Karpas-422 (cell line): ENCODE measurements at places on chromosomes 4 and X. TPM values are rescaled to one million over a fixed set of nuclear protein-coding genes. Genes with fewer than 3 reads are reported as not detected.

DNA sequence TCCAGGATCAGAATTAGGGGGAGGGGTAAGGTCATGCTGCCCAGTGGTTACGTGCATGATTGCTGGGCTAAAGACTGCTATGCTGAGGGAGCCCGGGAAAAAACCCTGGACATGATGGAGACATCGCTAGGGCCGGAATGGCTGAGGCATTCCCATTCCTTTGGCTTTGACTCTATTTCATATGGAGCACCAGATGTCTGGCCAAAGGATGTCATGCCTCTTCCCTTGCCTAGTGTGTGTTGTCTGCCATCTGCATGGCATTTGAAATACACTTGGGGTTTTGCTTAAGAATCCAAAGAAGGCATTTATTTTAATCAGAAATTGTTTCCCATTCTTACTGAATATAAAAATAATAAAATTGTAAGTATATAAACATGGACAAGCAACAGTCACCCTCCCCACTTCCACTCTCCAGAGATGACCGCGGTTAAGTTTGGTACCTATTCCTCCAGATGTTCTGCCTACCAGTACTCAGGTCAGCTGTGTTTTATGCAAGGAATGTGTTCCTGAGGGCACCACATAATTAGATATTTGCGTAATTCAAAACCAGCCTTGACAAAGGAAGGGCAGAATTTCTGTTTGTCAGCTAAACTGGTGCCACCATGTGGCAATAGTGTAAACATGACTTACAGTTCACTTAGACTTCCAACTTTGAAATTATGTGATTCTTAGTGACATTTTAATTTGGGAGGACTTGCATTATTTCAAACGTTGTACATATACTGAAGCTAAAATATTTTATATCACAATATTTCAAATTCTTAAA lies 105.9 kb downstream of the CT47B1 start:
- peak; percentile 66 for DNase-seq

- DNase-seq = no peak
These were observed 22.5 kb downstream of the HNRNPH2 start for GRCh38 chrX:101430457-101431078.

- DNase-seq = no peak
These were observed 43.9 kb upstream of the SFRP2 start for GRCh38 chr4:153832720-153833287.

- DNase-seq = no peak
These were observed 19.4 kb downstream of the THOC2 start for GRCh38 chrX:123713434-123713833.

GRCh38 chr4:118850488-118851173 lies 14.7 kb upstream of the SEC24D start:
- peak; percentile 75 for DNase-seq

DNA sequence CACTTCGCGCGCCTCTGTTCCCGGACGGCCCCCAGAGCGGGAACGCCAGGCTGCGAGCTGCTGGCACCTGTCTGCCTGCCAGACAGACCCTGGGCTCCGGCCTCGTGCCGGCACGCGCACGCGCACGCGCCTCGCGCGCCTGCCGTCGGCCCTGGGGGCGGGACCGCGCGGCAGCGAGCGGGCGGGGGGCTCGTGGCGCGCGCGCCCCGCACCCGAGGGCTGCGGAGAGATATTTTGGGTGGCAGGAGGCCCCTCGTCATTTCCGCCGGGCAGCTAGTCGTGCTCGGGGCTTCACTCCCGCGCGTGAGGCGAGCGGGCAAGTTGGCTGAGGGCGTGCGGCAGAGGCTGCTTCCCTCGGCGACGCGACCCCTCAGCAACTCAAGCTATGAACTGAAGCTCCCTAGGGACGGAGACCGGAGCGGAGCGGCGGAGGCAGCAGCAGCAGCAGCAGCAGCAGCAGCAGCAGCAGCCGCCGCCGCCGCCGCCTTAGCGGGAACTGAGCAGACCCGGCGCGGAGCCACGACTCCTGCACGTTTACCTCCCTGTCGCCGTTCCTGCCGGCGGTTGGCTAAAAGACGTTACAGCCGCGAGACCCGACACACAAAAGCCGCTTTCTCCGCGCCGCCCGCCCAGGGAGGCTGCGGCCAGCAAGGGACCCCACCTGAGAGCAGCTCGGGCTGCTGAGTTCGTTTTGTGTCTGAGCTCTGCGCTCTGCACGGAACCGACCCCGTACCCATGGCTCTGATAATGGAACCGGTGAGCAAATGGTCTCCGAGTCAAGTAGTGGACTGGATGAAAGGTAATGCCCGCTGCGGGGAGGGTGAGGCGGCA lies at the start of gene CNKSR2:
TSS of gene CNKSR2 (plus strand) at position 256 of the 831 bp plus-strand sequence. CDS start at position 736, 480 bp downstream.
- DNase-seq = no peak

DNA sequence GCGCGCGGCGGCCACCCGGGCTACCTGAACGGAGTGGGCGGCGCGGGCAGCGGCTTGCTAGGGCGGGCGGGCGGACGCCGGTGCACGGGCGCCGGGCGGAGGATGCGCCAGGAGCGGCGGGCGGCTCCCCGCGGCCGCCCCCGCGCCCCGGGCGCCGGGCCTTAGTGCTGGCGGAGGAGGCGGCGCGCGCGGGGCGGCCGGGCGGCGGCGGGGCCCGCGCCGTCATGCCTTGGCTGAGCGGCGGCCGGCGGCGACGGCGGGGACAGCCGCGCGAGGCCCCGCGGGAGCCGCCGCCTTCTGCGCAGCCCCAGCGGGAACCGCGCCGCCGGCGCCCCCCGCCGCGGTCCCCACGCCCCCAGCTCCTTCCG lies 48.2 kb downstream of the CLDN34 start:
- DNase-seq = no peak

DNA sequence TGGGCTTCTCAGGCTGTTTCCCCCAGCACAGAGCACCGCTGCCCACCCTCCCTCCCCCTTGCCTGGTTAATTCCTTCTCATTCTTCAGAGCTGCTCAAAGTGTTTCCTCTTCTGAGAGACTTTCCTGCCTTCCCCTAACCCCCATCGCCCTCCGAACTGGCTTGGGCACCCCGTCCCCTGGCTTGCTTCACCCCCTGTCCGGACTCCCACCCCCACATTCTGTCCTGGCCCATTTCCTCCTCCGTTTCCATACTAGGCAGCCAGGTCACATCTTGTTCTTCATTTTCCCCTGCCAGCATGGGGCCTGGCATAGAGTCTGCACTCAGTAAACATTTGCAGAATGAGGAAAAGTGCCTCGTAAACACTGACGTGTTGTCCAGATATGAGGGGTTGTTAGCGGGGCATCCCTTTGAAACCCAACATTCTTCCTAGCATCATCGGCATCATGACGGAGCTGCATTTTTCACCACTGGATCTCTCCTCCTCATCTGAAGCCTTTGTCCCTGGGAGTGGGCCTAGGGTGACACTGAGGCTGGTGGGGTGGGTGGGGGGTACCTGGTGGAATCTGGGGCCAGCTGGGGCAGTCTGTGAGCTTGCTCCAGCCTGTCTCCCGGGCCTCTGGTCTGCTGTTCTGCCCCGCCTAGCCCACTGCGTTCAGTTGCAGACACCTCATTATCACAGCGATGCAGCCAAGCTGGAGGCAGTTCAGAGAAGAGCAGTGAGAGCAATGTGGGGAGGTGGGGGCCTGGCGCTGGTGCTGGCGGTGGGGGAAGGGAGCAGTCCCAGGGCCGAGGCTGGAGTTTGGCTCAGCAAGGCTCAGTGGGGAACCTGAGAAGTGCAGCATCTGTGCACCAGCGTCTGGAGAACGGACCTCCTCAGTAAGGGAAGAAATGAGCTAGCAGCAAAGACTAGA lies 149.4 kb upstream of the PJA1 start:
- DNase-seq = no peak

- no peak for DNase-seq
These were observed 184.0 kb downstream of the UGT8 start for GRCh38 chr4:114782415-114783214.

GRCh38 chr4:78949735-78950134 lies 10.5 kb upstream of the PAQR3 start:
- DNase-seq = no peak

GRCh38 chr4:56786955-56787354 lies 34.5 kb downstream of the SPINK2 start:
- DNase-seq = no peak

GRCh38 chrX:41350150-41350975 lies 16.4 kb downstream of the DDX3X start:
- DNase-seq = no peak

- no peak for DNase-seq
These were observed 942 bp upstream of the L1CAM start for GRCh38 chrX:153886915-153887314.

DNA sequence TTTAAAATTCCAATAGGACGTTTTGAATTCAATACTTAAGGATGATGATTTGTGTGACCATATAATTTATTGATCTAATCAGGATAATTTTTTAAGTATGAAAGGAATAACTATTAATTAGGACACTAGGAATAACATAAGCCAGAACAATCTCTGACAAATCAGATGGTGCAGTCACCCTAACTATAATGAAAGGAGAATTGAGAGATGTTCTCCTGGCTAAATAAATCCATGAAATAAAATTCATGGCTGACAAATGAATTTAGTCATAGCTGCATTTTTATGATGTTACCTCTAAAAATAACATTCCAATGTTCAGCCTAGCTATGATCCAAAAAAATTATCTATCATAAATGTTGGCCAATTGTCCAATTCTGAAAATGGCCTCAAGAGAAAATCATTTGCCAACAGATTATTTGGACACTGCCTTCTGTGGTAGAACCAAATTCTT lies 190.6 kb upstream of the NEIL3 start:
- DNase-seq = no peak

DNA sequence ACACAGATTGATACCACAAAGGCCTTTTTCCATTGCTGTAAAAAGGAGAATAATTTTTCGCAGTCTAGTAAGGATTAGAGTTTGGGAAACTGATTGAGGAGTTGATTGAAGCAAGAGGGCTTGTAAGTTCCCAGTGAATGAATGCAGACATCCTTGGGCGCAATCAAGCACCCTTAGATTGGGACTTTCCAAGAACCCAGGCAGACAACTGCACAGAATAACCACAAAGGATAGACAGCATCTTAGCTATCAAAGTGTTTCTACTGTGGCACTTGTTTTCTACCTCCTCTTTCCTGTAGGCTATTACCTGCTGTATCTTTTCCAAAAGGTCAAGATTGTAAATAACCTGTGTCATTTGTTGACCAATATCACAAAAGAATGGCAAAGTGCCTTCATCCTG lies 2.6 kb downstream of the COX18 start:
- no peak for DNase-seq

DNA sequence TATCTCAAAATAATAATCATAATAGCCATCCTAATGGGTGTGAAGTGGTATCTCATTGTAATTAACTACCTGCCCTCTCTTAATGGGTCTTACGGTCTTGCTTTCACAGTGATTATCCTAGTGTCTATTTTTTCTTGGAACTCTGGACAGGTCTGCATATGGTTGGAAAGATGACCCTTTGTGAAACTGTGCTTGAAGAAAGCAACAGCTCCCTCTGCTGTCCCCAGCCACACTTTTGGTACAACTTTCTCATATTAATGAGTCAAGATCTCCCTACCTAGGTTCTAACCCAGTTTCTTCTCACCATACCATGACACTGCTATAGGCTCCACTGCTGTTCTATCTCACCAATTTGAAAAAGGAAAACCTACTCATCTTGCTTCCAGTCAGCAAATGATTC lies 2.4 kb downstream of the TFDP3 start:
- peak; percentile 60 for DNase-seq

- no peak for DNase-seq
These were observed 40.9 kb downstream of the BRCC3 start for GRCh38 chrX:155112171-155112570.

DNA sequence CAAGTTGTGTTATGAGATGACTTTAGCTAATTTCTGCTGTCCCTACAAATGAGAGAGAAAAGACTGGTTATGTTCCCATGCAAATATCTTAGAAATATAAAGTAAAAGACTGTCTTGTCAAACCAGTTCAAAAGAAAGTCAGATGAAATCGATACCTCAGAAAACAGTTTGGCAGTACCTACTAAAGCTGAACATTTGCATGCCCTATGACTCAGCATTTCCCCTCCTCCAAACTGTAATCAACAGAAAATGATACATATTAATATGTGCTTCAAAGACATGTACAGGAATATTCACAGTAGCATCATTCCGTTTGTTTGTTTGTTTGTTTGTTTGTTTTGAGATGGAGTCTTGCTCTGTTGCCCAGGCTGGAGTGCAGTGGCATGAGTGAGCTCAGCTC lies 90.3 kb downstream of the ARX start:
- DNase-seq = no peak

CT45A5 gene
- not detected in 2 replicates for total RNA-seq

PKD2 gene
- total RNA-seq = 17.6 and 20.8 TPM in 2 replicates

MXRA5 gene
- not detected in 2 replicates for total RNA-seq

FRMD7 gene
- total RNA-seq = not detected in 2 replicates

STATH gene
- not detected in 2 replicates for total RNA-seq
